CD4-positive, alpha-beta T cell treated with Interleukin-4 for 1 hour (primary cell): ENCODE measurements at places on chromosomes 16 and 17.

GRCh38 chr17:78432226-78433012 lies 54.0 kb downstream of the PGS1 start:
- DNase-seq: no peak

GRCh38 chr17:78692460-78693010 lies 89.5 kb downstream of the CYTH1 start:
- no peak for DNase-seq

DNA sequence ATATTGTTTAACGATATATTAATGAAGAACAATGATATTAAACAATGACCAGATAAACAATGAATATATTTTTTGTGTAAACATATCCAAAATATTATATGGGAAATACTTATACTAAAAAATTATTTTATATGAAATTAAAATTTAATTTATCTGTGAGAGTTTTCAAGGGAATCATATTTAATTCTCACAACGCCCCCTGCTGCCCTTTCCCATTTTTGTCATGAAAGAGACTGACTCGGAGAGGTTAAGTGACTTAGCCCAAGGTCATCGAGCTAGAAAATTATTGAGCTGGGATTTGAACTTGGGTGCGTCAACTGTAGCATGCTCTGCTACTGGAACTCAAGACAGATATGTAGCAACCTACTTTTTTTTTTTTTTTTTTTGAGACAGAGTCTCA lies 7.2 kb upstream of the MYCBPAP start:
- DNase-seq: peak; percentile 39

DNA sequence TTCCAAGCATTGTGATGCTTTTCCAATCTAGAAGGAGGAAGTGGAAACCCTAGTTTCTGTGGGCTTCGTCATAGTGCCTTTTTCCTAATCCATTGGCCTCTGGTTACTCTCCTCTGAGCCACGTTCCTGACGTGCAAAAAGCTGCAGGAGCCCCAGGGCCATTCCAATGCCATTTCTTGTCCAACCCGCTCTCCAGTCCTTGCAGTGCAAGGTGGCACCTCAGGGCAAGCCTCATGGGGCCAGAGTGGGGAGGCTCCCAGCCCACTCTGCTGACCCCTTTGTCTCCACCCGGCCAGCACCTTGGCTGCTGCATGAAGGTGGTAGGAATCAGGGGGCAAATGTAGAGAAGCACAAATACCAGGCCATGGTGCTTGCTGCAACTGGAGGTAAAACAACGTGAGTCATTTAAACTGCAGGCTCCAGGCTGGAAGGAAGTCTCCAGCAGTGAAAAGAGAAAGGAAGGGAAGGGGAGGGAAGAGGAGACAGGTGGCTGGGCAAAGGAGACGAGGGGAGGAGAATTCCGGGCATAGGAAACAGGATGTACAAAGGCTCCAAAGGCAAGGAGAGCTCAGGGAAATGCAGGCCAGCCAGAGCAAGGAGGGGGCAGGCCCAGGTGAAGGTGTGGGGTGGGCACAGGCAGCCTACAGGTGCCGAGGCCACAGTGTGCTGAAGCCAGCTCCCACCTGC lies 168.2 kb upstream of the TNRC6C start:
- no peak for DNase-seq

DNA sequence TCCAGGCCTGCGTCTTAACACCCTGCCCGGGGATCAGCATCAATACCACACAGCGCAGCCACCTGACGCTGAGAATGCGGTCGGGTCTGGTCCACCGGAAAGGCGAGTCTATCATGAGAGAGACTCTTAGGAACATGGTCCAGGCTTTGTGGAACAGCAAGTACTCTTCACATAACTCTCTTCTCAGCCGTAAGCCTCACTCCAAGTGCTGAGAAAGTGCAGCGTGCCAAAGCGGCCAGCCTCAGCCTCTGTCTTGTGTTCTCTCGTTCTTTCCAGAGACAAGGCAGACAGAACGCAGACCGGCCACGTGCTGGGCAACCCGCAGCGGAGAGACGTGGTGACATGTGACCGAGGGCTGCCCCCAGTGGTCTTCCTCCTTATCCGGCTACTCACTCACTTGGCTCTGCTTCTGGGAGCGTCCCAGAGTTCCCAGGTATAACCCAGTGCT lies 34.4 kb upstream of the ENDOV start:
- DNase-seq: no peak

GRCh38 chr16:24745791-24746190 lies 16.3 kb downstream of the TNRC6A start:
- no peak for DNase-seq

DNA sequence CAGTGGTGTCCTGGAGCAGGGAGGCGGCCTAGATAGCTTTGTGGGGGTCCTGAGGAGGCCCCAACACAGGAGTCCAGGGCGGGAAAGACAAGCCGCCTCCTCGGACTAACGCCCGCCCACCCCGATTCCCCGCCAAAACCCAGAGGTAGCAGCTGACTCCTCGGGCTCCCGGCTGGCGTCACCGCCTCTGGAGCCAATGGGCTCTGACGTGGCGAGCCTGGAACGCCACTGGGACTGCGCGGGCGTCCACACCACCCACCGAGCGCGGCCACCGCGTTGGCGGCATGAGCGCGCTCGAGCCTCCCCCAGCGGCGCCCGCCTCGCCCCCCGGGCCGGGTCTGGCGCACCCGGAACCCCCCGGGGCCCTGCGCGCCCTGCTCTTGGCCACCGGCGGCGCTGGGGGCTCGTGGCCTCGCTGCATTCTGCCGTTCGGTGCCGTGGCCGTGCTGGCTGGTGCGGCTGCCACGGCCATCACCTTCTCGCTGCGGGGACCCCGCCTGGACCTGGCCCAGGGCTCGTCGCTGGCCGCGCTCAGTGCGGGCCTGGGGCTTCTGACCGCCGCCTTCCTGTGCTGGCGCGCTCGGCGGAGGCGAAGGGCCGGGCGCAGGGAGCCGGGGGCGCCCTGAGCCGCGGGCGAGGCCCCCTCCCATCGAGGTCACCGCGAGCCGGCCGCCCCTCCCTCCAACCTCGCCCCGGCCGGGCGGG lies 3.4 kb upstream of the NTN3 start:
- DNase-seq: no peak
